ENCODE measurements at places on chromosomes 6 and 20. TPM values are rescaled to one million over a fixed set of nuclear protein-coding genes. Genes with fewer than 3 reads are reported as not detected.
A peak's percentile ranks its signal among the peaks of the same experiment; 100 is the strongest.

GRCh38 chr20:19407736-19408135, 195.3 kb downstream of the SLC24A3 start:
- no peak for DNase-seq

The TXLNB gene
- 0.75 TPM for total RNA-seq

The PRICKLE4 gene
- 13.1 TPM for total RNA-seq

DNA sequence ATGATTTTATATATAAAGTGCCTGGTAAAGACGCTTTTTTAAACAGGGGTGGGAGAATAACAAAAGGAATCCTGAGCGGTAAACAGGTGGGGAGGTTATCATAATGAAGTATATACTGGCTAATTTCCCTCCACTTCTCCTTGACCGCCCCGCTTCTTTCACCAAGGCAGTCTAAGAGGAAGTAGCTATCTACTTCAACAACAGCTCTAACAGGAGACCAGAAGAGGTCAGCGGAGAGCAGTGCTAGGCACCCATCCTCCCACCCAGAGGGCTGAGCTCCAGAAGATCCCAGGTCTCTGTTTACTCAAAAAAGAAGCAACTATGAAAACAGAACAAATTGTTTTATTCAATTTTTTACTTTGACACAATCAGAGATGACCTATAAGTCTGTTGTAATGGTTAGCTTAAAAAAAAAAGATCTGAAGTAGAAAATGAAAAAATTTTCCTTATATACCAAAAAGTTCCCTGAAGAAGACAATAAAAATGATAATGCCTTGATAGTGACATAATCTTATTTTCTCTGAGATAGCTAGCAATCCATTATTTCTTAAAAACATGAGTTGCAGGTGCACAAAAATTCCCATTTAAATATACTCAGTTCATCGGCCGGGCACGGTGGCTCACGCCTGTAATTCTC, 141.1 kb downstream of the PDSS2 start:
- DNase-seq, result peak; percentile 58

DNA sequence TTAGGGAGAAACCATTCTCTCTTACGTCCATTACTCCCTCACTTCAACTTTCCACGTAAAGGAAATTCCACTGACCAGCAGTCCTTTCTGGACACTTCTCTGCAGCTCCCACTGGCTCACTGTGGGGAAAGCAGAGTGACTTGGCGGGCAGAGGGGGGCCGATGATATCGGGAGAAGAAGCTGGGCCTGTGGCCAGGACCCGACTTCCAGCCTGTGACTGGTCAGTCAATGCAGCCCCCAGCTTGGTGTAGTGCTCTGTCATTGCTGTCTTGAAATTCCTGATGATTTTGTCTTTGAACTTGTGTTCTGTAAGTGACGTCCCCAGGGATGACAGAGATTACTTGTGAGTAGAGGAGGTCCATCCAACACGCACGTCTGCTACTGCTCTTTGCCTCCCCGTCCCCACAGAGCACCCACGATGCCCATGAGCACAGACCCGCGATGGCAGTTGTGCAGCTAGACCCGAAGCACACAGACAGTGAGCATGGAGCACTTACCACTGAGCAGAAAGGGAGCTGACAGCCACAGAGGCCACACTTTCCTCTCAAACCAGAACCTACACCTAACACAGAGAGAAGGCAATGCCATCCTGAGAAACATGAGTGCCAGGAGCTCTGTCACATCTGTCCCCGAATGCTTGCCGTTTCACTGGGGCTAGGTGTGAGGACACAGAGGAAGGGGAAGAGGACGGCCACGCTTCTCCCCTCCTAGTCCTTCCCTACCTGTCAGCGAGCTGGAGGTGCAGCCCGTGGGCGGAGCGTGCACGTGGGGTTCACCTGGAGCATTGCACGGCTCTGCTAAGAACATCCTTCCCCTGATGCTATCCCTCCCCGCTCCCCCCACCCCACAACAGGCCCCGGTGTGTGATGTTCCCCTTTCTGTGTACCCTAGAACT, 25.7 kb downstream of the DACT2 start:
- DNase-seq, result no peak

DNA sequence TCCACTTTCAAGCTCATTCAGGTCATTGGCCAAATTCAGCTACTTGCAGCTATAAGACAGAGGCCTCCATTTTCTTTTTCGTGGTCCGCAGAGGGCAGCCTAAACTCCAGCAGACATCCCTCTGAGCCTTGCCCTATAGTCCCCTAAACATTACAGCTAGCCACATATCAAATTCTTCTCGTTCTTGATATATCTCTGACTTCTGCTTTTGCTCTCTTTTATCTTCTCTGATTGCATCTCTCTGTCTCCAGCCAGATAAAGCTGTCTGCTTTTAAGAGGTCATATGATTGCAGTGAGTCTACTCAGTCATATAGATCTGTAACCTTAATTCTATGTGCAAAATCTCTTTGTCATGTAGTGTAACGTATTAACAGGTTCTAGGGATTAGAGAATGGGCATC, 358.4 kb upstream of the RGS17 start:
- no peak for DNase-seq

DNA sequence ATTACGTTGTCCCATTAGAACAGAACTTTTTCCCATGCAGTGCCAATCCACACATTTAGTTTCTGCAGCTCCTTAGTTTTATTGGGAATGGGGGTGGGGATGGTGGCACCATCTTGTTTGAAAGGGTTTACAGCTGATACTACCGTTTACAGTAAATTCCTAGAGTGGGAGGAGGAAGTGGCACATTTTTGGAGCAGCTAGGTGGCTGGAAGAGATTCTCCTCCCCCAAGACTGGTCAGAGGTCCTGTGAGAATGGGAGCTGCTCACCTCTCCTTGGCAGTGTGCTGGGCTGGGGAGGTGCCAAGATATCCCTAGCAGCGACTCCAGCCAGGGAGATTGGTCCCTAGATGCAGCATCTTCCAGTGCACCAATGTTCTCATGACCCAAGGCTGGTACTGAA, 12.4 kb upstream of the CCN6 start:
- DNase-seq, result no peak

- DNase-seq, result no peak
Observed at GRCh38 chr6:130970839-130971410, 92.1 kb downstream of the EPB41L2 start.

GRCh38 chr6:69763763-69764162, 33.0 kb downstream of the LMBRD1 start:
- no peak for DNase-seq

DNA sequence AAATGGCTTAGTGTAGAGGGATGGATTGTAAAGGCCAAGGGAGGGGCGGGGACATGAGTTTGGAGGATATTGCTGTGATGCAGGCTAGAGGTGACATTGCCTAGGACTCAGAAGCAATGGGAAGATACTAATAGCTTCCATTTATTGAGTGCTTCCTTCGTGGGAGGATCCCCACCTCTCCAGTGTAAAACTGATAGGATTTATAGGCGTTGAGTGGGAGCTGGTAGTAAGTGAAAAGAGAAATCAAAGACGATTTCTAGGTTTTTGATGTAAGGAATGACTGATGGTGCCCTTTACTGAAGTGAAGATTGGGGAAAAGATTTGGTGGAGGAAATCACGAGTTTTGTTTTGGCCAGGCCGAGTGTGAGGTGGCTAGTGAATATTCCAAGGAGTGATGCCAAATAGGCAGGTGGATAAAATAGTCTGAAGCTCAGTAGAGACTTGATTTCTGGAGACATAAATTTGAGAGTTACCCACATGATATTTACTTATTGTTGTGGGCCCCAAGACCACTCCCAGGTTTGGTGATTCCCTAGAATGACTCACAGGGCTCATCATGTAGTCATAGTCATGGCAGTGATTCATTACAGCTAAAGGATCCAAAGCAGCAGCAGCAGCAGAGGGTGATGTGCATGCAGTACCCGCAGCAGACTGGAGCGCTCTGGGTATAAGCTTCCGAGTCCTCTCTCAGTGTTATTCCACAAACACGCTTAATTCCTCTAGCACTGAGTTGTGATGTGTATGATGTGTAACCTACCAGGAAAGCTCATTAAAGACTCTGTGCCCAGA, 10.2 kb downstream of the RPRD1B start:
- no peak for DNase-seq

Data from mucosa of gallbladder (tissue), 1 donor.